ENCODE measurements at places on chromosomes 3 and 15.

GRCh38 chr3:71655061-71655460 is 70.1 kb downstream of the EIF4E3 start:
- DNase-seq, result no peak

DNA sequence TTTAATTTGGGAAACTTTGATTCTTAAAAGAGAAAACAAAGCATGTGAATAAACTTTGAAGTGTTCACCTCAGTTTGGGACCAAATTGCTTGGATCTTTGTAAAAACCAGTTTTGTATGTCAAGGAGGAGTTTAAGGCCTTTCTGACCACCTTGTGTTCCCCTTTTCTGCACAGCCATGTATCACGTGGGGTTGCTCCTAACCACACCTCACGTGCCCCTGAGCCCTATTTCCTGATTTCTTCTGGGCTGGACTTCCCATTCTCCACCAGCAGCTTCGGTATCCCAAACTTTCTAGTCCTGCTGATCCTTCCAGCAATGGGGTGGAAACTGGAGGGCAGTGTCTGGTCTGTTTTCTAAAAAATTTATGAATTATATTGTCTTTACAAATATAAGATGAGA is 76.4 kb upstream of the STT3B start:
- no peak for DNase-seq

- no peak for DNase-seq
Observed at GRCh38 chr3:132554437-132554836, 42.6 kb upstream of the ACKR4 start.

DNA sequence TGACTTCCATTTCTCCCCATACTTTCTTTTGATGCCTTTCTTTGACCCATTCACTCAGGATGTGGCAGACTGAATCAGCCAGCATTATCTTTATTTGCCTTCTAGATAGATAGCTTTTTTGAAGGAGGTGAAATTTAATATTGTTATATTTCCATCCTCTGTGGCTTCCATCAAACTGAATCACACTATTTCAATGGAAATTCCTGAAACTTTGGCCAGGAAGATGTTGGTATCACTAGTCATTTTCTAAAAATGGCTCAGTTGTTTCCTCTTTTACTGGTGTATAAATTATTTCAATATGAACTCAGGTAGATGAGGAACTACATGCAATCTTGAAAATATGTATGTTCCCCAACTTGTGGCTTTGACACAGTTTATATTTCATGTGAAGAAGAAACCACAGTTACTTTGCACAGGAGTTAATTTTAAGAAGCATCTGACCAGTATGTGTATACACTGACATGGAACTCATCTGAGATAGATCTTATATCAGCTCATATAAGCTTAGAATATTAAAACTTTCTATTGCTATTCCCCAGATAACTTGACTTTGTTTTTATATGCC is 248.3 kb downstream of the CGGBP1 start:
- no peak for DNase-seq

DNA sequence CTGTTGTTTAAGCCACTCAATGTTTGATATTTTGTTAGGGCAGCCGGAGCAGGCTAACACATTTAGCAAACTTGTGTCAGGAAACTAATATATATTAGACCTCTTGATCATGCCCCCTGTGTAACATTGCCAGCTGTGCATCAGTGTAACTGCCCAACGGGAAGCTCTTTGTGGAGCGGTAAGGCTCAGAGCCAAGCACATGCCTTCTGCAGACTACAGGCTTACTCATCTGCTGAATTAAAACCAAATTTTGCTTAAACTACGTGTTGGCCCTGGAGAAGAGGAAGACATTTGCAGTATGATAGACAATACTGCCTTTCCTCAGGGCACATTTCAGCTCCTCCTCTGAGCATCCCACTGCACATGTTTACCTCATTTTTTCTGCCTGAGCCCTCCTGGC is 50.5 kb upstream of the KCNMB2 start:
- no peak for DNase-seq

- DNase-seq, result no peak
Observed at GRCh38 chr15:71393383-71393782, 278.1 kb downstream of the THSD4 start.

DNA sequence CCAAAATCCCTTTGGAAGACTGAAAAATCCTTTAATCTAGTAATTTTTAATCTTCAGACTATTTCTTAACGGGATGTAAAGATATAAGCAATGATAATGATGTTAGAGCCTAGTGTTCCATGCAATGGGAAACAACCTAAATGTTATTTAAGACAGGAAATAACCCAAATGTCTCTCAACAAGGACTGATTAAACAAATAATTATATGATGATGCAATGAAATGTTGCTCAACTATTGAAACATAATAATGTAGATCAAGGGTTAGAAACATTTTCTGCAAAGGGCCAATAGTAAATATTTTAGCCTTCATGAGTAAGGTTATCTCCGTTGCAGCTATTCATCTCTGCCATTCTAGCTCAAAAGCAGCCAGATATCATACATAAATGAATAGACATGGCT is 275.4 kb downstream of the NEK10 start:
- DNase-seq, result no peak

DNA sequence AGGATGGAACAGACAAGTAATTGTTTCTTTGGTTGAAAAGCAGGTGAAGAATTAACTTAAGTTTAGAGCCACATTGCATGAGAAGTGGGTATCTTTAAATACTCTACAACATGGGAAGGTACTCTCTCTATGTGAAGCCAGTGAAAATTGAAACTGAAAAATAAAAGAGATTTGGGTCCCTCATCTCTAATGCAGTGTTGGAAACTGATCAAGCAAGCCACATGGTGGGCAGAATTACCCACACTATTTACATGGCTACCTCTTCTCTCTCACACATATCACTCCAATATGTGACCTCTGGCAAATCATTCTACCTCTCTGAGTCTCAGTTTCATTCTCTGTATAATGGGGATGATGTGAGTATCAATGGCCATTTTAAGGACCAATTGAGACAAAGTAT is 339.0 kb downstream of the IL5RA start:
- DNase-seq, result no peak

All from T-helper 1 cell (primary cell).